ENCODE measurements at places on chromosomes 4 and X.

DNA sequence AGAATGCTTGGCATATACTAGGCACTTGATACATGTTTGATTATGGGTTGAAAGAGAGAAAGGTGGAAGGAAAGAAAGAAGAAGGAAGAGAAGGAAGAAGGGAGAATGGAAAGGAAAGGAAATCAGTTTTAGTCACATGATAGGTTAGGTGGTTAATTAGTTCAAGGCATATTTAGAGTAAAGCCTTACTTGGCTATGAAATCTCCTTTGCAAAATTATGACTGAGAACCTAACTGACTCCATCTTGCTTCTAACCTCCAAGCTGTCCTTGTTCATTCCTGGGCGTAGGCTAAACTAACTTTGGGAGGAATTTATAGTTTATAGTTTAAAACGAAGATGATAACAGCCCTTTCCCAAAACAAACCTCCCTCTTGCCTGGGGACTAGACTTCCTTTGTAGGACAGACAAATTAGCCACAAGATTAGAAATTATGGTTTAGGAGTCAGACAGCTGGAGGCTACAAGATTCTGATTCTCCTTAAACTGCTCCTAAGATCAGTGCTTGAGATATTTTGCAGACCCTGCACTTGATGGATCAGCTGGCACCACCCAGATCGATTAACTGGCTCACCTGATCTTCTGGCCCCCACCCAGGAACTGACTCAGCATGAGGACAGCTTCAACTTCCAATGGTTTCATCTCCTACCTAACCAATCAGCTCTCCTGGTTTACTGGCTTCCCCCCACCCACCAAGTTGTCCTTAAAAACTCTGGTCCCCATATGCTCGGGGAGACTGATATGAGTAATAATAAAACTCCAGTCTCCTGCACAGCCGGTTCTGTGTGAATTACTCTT, 55.0 kb downstream of the TXK start:
- DNase-seq = no peak

DNA sequence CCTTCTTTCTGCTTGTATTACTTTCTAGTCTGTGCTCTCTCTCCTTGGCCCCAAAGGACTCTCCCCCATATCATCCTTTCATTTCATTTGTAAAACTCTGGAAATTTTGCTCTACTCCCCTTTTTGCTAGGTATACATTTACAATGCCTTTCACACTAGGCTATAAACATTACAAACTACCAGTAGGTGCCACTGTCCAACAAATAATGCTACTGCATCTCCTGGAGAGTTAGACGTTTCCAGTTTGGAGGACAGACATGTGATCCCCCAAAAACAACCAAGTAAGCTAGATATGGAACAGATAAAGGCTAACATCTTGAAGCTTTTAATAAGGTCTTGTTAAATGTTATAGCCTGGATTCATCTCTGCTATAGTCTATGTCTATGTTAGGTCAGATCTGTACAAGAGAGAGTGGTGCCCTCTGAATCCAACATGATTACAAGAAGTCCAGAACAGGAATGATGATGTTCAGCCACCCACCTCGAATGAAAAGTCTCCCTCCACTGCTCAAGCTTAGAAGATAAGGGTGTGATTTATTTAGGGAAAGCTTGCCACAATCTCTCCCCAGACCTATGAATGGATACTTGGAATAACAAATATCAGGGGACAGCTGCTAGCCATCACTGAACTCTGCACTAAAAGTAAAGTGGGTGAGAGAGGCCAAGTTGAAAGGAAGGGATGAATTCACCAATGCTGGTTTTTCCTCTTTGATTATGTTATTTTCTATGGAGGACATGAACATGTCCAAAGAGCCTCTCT, 14.3 kb downstream of the CBR4 start:
- peak; percentile 10 for DNase-seq

- no peak for DNase-seq
Observed at GRCh38 chr4:165689159-165689558, 183.9 kb upstream of the TLL1 start.

DNA sequence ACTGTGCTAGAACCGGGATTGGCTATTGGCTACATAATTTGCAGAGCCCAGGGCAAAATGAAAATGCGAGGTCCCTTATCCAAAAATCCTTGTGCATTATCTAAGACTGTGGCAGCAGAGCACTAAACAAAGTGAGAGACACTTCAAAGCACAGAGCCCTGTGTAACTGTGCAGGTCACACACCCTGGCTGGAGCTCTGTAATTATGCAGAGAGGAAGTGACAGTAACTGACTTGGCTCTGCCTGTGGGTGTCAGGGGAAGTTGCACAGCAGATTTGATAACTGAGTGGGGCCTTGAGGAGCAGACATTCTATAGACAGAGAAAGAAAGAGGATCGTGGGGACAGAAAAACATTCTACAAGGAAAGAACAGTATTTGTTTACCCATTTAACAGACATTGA, 173.5 kb upstream of the FMR1 start:
- no peak for DNase-seq

- DNase-seq = no peak
Observed at GRCh38 chr4:121070274-121070673, 2.1 kb downstream of the NDNF start.

GRCh38 chr4:45043911-45044310, 317.6 kb upstream of the GNPDA2 start:
- no peak for DNase-seq

- peak; percentile 28 for DNase-seq
Observed at GRCh38 chr4:3220476-3221183, 28.3 kb upstream of the MSANTD1 start.

GRCh38 chr4:69823481-69824186, 36.3 kb downstream of the SULT1E1 start:
- peak; percentile 44 for DNase-seq

DNA sequence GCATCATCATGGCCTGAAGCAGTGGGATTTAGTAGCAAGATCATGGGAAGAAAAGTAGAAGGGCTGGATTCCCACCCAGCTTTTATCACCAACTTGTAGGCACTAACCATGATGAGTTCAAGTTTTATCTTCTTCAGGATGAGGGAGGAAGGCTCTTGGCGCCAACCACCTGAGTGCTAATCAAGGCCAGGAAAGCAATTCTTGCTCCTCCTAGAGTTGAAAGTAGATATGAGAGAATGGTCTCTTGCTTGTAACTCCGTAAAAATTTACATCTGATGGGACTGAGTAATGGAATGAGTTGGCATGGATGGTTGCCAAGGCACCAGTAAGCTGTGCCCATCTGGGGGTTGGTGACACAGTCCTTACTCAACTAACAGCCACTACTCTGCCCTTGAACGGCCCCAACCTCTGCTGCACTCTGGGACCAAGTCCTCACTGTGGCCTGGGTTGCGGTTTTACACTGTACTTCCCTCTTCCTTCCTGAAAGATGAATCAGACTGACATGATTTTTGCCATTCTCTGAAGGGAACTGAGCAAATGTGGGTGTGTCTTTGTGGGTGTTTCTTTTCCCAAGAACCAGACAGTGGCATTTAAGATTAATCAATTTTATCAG, 39.4 kb upstream of the NDP start:
- peak; percentile 50 for DNase-seq

- DNase-seq = peak; percentile 26
Observed at GRCh38 chr4:15654593-15655222, 449 bp downstream of the FBXL5 start.

DNA sequence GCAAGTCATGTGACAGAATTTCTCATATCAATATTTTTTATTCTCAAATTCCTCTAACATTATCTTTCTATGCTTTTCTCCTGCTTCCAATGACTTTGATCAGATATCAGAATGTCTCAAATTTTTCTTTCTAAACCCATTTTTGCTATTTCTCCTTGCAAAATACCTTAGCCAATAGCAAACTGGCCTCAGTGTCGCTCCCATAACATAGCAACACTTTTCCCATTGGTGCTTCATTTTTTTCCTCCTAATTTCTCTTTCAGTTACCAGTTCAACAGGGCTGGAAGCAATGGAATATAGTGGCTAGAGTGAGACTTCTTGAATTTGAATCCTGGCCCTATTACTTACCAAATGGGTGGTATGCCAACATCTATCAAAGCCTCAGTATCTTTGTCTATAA, 1091.6 kb downstream of the C4orf33 start:
- no peak for DNase-seq
